Stimulated activated naive B cell treated with anti-CD40 and anti-IgM and Interleukin-4, amounts not matched to agents 10 μg/mL and 1 μg/mL and 100 μg/mL, for 72 hours (primary cell): ENCODE measurements at places on chromosomes 6 and 20.

DNA sequence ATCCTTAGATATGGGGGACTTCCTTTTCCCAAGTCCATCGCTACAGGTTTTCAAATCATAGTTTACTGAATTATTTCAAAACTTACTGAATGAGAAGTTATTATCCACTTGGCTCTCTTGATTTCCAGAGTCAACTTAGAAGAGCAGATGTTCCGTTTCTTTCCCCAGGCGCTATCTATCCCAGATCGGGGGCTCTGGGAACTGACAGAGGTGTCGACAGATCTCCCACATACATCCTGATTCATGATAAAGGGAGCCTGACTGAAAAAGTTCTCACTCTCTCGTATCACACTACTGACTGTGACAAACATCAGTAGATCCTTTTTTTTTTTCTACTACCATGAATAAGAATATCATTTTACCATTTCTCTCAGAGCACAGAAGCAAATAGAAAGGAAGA is 654.8 kb downstream of the RNF144B start:
- no peak for DNase-seq

- DNase-seq = no peak
These were observed 146.5 kb downstream of the EDN1 start for GRCh38 chr6:12436683-12437082.

DNA sequence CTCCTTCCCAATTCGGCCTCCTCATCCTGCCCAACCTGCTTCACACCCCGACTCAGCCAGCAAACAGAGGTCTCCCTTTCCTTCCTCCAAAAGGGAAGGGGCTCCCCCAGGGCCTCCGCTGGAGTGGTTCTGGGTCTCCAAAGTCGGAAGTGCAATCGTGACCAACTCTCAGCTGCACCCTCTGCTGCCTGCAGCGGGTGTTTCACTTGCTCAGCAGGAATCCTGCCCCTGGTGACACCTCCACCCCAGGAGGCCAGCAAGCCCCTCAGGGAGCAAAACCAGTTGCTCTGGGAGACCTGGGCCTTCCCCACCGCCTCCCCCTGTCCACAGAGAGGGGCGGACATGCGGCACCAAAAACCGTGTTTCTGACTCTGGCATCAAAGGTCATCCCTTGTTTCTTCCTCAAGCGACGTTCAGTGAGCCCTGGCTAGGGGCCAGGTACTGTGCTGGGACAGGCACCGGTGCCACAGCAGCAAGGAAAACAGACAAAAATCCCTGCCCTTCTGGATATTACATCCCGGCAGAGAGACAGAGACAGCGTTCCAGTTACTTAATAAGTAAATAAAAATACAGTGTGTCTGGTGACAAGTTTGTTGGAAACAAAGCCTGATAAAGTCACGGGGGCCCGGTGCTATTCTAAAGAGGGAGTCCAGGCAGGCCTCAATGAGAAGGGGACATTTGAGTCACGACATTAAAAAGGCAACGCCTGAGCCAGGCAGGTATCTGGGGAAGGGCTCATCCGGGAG is 219.0 kb downstream of the BMP7 start:
- no peak for DNase-seq

DNA sequence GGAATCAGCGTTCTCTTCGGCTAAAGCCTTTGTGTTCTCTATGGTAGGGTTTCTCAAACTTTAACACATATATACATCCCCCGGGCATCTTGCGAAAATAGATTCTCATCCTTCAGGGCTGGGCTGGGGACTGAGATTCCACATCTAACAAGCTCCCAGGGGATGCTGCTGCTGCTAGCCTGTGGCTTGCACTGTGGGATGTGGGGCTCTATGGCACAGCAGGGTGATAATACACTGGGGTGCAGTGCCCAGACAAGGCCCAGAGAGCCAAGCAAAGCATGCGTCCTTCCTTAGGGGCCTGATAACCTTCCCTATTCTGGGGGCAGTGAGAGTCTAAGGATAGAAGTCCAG is 102.0 kb downstream of the LAMP5 start:
- DNase-seq = no peak

DNA sequence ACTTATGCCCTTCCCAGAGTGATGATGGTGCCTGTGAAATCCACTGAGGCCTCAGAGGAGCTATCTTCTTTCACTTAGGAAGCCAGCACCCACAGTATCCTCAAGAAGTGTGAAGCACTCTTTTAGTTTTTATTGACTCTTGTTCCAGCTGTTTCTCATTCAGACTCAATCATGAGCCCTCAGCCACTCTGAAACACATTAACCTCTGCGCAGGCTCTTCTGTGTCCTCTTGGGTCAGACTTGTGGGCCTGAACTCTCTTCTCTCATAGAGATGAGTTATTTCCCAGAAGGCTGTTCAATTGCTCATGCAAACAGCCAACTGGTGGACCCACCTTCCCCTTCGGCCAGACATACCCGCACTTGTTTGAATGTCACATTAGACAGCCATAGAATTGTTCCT is 27.8 kb upstream of the PREP start:
- no peak for DNase-seq

DNA sequence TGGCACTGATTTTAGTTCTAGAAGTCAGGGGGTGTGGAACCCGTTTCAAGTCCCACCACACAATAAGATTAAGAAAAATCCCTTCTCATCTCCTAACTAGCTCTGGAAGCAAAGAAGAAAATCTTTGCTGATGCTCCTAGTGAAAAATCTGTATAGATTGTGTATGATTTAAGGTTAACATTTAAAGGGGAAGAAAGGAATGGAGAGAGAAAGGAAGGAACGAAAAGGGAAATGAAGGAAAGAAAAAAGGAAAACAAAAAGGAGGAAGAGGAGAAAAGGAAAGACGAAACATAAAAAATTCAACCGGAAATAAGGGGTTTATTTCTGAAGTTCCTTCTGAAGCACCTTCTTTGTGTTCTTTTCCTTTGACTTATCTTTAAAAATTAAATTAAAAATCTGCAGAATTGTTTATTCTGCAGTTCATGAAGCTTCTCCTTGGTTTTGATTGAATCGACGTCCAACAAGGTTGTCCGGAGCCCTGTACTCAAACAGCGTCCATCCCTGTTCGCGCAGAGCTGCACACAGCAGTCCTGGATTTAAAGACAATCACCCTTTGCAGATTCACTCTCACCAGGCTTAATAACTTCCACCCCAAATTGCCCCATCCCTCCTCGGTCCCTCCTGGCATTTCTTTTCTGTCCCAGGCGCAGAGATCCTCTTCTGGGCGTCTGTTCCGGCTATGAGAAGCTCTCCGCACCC is 1.6 kb upstream of the TFAP2B start:
- no peak for DNase-seq

- no peak for DNase-seq
These were observed 467.1 kb upstream of the EPHA7 start for GRCh38 chr6:93886416-93886815.

- no peak for DNase-seq
These were observed 571 bp downstream of the CSNK2B start for GRCh38 chr6:31666337-31666965.
